ENCODE measurements at places on chromosomes 7 and 10. TPM values are rescaled to one million over a fixed set of nuclear protein-coding genes. Genes with fewer than 3 reads are reported as not detected.

DNA sequence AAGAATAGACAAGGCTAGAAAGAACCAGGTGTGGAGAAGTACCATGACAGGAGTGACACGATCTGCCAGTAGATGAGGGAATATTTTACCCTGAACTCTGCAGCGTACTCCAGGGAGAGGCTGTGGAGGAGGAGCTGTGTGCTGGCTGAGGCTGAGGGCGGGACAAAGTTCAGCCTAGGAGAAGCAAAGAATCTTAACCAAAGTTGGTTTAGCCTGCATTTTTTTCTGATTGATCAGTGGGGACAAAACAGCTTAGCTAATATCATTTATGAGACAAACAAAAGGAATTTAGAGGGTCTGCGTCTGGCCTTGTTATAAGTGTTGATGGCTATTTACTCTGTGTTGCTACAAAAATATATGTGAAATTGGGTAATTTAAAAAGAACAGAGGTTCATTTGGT lies 5.2 kb upstream of the NPSR1 start:
- no peak for DNase-seq
- no peak overlapping the region for H3K27ac ChIP-seq
- H3K4me1 ChIP-seq: peaks cover 3% of the 10 kb centered on the region
- no peak overlapping the region for H3K4me3 ChIP-seq

ITGA8 gene
- total RNA-seq: 19.2 TPM

GRCh38 chr7:141119187-141119586 lies 45.3 kb downstream of the TMEM178B start:
- no peak for DNase-seq
- H3K27ac ChIP-seq: no peak overlapping the region
- H3K4me3 ChIP-seq: no peak overlapping the region
- H3K27me3 ChIP-seq: peaks cover 13% of the 10 kb centered on the region
- no peaks in the 10 kb centered on the region for H3K36me3 ChIP-seq
- H3K4me1 ChIP-seq: no peaks in the 10 kb centered on the region

DKK1 gene
- total RNA-seq: 12.7 TPM

DNA sequence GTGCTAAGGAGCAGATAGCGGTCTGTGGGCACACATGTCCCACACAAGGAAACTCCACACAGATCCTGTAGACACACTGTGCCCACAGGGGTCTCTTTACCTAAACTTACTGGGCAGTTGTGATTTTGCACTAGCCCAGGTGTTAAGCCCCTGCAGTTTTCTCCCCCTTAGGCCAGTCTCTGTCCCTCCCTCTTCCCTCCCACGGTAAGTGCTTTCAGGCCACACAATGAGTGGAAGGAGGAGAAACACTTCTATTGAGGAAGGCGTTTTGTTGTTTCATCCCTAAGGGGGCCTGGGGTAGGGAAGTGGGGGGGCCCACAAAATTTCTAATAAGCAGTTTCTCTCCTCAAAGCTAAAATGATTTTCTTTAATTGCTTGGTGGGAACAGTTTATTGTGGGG lies 51.4 kb downstream of the FBXW4 start:
- H3K4me3 ChIP-seq: no peak overlapping the region
- H3K4me1 ChIP-seq: no peaks in the 10 kb centered on the region
- H3K36me3 ChIP-seq: peaks cover 23% of the 10 kb centered on the region

DNA sequence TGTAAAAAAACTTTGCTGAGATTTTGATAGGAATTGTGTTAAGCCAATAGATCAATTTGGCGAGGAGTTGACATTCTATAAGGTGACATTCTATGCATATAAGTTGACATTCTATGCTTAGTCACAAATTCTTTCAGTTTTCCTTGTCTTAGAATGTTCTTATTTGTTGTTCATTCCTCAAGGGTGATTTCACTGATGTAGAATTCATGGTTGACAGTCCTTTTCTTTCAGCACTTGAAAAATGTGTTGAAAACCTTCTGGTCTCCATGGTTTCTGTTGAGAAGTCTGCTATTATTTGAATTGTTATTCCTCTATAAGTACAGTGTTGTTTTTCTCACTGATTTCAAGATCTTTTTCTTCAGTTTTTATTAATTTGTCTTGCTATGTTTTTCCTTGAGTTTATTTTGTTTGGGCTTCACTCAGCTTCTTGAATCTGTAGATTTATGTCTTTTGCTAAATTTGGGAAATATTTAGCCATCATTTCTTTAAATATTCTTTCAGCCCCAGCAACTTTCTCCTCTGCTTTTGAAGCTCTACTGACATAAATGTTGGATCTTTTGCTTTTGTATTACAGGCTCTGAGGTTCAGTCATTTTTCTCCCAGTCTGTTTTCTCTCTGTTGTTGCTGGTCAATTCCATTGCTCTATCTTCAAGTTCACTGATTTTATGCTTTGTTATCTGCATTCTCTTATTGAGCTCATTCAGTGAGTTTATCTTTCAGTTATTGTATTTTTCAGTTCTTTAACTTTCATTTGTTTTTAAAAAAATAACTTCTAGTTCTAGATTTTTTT lies 154.9 kb downstream of the SDK1 start:
- H3K36me3 ChIP-seq: peaks cover 4% of the 10 kb centered on the region
- DNase-seq: no peak
- peaks cover 3% of the 10 kb centered on the region for H3K4me1 ChIP-seq
- no peaks in the 10 kb centered on the region for H3K27me3 ChIP-seq

- peaks cover 4% of the 10 kb centered on the region for H3K27me3 ChIP-seq
- no peaks in the 10 kb centered on the region for H3K36me3 ChIP-seq
- no peak overlapping the region for H3K27ac ChIP-seq
- H3K4me1 ChIP-seq: peaks cover 59% of the 10 kb centered on the region
- H3K4me3 ChIP-seq: no peak overlapping the region
Measured at GRCh38 chr7:155222573-155222972, 75.1 kb upstream of the INSIG1 start.

GRCh38 chr10:15347150-15347549 lies 23.9 kb downstream of the FAM171A1 start:
- DNase-seq: no peak
- H3K27me3 ChIP-seq: no peaks in the 10 kb centered on the region
- no peak overlapping the region for H3K27ac ChIP-seq
- H3K4me3 ChIP-seq: no peak overlapping the region
- no peaks in the 10 kb centered on the region for H3K36me3 ChIP-seq

- H3K4me1 ChIP-seq: no peaks in the 10 kb centered on the region
- DNase-seq: no peak
- no peak overlapping the region for H3K4me3 ChIP-seq
- H3K27me3 ChIP-seq: no peaks in the 10 kb centered on the region
- no peaks in the 10 kb centered on the region for H3K36me3 ChIP-seq
- no peak overlapping the region for H3K27ac ChIP-seq
Measured at GRCh38 chr10:54559498-54559897, 241.5 kb downstream of the PCDH15 start.

DNA sequence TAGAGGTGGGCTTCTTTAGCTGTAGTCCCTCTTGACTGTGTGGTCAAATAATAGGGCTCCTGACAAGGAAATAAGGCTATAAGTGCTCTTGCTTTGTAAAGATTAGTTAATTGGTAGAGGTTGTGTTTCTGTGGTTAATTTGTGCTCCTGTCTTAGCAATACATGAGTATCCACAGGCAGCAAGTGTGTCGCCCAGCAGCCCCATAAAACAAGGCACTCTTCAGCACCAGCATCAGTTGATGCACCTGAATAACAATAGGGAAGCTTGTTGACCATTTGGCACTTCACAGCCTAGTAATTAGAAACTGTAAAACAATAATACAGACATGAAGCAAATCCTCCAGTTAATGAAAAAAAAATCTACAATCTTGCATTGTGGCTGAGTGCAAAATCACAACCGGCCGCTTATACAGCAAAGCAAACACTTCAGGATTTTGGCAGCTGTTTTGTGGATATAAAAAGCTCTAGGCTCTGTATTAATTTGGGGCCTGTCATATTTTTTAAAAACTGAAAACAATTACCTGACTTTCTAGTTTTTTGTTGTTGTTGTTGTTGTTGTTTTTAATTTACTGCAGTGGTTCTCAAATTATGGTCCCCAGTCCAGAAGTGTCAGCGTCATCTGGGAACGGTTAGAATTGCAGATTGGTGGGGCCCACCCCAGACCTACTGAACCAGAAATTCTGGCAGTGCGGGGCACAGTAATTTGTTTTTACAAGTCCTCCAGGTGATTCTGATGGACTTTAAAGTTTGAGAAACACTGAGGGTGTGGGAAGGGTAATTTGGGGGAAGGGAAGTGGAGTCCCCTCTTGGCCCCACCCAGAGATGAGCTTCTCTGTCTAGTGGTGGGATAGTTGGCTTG lies 56.8 kb downstream of the AUTS2 start:
- H3K36me3 ChIP-seq: no peaks in the 10 kb centered on the region
- no peak overlapping the region for H3K4me3 ChIP-seq
- no peak overlapping the region for H3K27ac ChIP-seq
- DNase-seq: no peak
- peaks cover 63% of the 10 kb centered on the region for H3K4me1 ChIP-seq
- no peaks in the 10 kb centered on the region for H3K27me3 ChIP-seq

GRCh38 chr7:96962221-96962885 lies 43.0 kb upstream of the DLX6 start:
- H3K36me3 ChIP-seq: no peaks in the 10 kb centered on the region
- no peak overlapping the region for H3K4me3 ChIP-seq
- H3K27ac ChIP-seq: no peak overlapping the region
- no peak for DNase-seq
- peaks cover 2% of the 10 kb centered on the region for H3K4me1 ChIP-seq

HGF gene
- total RNA-seq: 15.1 TPM

GRCh38 chr7:150325901-150326300 lies 2.6 kb upstream of the ACTR3C start:
- no peak overlapping the region for H3K27ac ChIP-seq
- H3K36me3 ChIP-seq: no peaks in the 10 kb centered on the region
- peaks cover 4% of the 10 kb centered on the region for H3K4me1 ChIP-seq
- H3K4me3 ChIP-seq: no peak overlapping the region
- no peaks in the 10 kb centered on the region for H3K27me3 ChIP-seq

- no peak overlapping the region for H3K4me3 ChIP-seq
- peaks cover 5% of the 10 kb centered on the region for H3K27me3 ChIP-seq
- no peak for DNase-seq
- H3K36me3 ChIP-seq: no peaks in the 10 kb centered on the region
Measured at GRCh38 chr10:66714741-66715140, 211.1 kb upstream of the LRRTM3 start.

- H3K36me3 ChIP-seq: no peaks in the 10 kb centered on the region
- DNase-seq: no peak
- no peaks in the 10 kb centered on the region for H3K27me3 ChIP-seq
- H3K4me1 ChIP-seq: peaks cover 38% of the 10 kb centered on the region
- peak overlapping the region; percentile 55 for H3K27ac ChIP-seq
Measured at GRCh38 chr10:10792681-10793080, 225.0 kb upstream of the CELF2 start.

LIPM gene
- not detected for total RNA-seq

DNA sequence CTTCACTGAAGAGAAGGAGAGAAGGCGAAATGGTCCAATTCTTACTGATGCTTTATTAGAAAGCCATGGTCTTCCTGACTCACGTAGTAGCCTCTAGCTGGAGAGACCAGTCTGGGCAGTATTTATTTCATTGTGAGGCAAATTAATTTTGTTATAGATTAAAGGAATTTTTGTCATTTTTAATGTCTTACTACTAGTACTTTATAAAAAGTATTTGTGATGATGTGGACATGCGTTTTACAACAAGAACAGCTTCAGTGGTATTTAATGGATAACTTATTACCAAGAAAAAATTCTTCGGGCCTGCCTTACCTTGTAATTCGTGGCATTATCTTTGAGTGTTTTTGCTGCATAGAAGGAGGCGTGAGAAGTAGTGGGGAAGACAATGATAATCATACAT lies 339.4 kb upstream of the SHH start:
- H3K4me3 ChIP-seq: no peak overlapping the region
- H3K27ac ChIP-seq: no peak overlapping the region
- H3K36me3 ChIP-seq: no peaks in the 10 kb centered on the region
- peaks cover 14% of the 10 kb centered on the region for H3K27me3 ChIP-seq
- DNase-seq: no peak

- no peak overlapping the region for H3K27ac ChIP-seq
- DNase-seq: no peak
- H3K27me3 ChIP-seq: no peaks in the 10 kb centered on the region
- H3K36me3 ChIP-seq: no peaks in the 10 kb centered on the region
- no peak overlapping the region for H3K4me3 ChIP-seq
- peaks cover 4% of the 10 kb centered on the region for H3K4me1 ChIP-seq
Measured at GRCh38 chr7:110010359-110010758, 1080.6 kb upstream of the LRRN3 start.

NPY gene
- total RNA-seq: not detected

DNA sequence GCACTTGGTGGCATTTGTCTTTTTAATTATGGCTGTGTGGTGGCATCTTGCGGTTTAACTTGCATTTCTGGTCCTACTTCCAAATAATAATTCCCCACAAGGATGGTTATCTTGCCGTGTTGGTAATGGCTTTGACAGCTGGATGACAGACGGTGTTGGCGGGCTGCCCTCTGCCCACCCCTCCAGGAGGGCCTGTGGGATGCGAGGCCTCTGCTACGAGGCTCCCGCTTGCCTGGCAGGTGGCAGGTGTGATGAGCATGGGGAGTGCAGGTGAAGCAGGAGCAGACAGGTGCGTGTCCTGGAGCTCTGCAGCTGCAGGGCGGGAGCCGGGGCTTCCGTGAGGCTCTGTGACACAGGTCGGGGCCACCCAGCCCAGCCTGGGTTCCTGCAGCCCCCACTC lies 11.8 kb downstream of the INPP5A start:
- H3K27me3 ChIP-seq: no peaks in the 10 kb centered on the region
- no peak overlapping the region for H3K4me3 ChIP-seq
- no peak for DNase-seq

DNA sequence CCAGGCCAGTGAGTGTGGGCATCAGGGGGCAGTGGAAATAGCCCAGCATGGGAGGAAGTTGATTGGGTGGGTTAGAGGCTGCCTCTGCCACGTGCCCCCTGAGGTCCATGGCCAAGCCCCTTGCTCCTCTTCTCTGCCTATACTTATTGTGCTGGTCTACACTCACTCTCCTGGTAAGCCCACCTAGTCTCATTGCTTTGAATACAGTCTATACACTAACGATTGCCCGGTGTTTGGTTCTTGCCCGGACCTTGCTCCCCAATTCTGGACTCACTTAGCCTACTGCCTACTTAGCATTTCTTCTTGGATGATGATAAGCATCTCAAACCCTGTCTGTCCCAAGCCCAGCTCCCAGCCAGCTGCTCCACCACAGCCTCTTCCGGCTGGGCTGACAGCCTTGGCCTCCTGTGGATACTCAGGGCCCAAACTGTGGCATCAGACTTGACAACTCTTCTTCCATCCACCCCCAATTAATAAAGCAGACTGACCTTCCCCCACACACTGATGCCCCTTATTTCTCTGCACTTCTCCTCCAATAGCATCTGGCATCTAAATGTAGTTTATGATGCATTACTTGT lies 10.1 kb downstream of the LRRC18 start:
- no peak for DNase-seq
- H3K4me3 ChIP-seq: no peak overlapping the region
- H3K36me3 ChIP-seq: no peaks in the 10 kb centered on the region
- peaks cover 8% of the 10 kb centered on the region for H3K27me3 ChIP-seq

GRCh38 chr10:50653142-50653541 lies 29.4 kb upstream of the SGMS1 start:
- H3K36me3 ChIP-seq: no peaks in the 10 kb centered on the region
- no peak for DNase-seq
- no peak overlapping the region for H3K27ac ChIP-seq
- no peaks in the 10 kb centered on the region for H3K4me1 ChIP-seq
